HCEC 1CT (cell line): ENCODE measurements at places on chromosomes 6 and 20.

- no peak for DNase-seq
Measured at GRCh38 chr20:52619671-52620070, 352.5 kb upstream of the TSHZ2 start.

DNA sequence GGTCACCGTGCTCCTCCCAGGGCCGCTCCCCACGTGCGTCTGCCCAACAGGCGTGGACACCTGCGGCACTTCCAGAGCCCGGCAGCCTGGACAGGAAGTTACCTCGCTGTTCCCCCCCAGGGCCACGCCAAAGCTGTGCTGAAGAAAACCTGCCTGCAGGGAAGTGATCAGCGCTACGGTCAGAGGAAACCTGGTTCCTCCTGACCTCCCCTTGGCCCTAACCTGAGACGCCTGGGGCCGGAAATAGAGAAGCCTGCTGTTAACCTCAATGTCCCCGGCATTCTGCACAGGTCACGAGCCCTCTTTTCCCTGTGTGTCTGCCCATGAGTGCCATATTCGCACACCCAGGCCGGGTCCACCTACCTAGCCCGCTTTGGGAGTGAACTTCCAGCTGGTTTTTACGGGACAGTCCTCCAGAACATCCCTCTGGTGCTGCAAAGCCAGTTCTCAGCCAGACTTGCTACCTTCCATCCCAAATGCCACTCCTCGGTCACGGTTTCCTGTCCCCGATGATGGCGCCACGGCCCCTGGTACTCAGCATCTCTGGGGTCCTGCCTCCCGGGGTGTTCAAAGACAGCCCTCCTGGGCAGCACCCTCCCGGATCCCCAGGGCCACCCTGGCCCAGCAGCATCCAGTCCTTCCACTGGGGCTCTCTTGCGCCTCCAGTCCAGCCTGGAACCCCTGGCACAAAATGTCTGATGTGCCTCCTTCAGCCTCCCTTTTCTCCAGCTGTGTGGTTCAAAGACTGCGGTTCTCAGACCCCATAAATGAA lies 12.0 kb upstream of the IRF4 start:
- DNase-seq, result no peak

DNA sequence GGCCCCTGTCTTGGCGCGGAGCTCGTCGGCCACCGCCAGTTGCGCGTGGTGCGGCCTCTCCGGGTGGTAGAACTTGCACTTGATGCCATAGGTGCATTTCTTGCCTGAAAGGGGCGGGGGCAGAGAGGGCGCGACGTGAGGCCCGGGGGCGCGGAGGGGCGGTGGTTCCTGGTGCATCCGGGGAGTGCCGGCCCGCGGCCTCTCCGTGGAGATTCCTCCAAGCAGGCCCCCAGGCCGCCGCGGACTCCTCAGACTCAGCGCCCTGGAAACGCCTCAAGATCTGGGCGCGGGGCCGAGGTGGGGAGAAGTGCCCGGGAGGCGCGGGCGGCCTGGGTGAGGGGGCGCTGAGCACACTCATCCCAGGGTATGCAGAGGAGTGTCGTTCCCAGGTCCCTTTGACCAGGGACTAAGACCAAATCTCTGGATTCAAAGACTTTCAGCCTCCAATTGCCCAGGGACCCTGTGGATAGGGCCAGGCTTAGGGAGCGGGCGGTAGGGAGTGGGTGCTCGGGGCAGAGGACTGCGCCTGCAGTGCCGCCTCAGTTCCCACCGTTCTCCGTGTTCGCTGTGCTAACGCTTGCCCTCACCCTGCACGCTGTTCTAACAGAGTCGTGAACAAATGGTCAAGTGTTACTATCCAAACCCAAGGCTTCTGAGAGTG lies 33.3 kb downstream of the ZC3H12D start:
- DNase-seq, result no peak

- DNase-seq, result no peak
Measured at GRCh38 chr6:105648276-105648675, 245.4 kb upstream of the PREP start.

DNA sequence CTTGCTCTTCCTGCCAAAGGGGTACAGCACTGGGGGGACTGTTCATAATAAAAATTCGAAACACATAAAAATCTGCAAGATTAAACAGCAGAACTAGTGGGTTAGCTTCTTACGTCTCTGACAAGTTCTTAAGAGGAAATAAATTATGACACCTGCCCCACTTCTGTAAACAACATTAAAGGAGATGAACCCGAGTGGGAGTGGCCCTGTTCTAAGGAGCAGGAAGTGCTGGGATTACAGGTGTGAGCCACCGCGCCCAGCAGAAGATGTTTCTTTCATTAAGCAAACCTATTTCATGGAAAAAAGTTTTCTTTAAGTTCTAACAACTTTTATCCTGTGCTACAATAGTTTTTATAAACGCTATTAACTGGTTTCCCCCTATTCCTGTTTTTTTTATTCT lies 24.6 kb downstream of the USP45 start:
- no peak for DNase-seq
